Spleen (tissue), 13 donors: ENCODE measurements at places on chromosomes 2 and 18. TPM values are rescaled to one million over a fixed set of nuclear protein-coding genes. Genes with fewer than 3 reads are reported as not detected.

DNA sequence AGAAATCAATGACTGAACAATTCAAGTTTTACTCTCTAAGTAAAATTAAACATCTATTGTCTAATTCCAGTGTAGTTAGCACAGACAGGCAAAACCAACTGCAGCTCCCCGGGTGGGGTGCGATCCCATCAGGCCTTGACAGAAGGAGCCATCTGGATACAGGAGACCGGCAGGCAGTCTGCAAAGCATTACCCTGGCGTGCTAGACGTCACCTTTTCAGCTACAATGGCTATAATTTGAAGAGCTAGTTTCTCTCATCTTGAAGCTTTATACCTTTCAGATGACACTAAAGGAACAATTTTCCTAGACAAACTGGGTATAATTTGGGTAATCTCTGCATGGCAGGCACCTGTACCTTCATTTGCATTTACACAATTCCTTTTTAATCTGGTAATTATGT, 761.5 kb upstream of the SOX11 start:
- H3K27ac ChIP-seq: no peak overlapping the region
- DNase-seq: no peak
- H3K27me3 ChIP-seq: no peaks in the 10 kb centered on the region
- no peak overlapping the region for H3K4me3 ChIP-seq
- H3K4me1 ChIP-seq: no peaks in the 10 kb centered on the region
- no peaks in the 10 kb centered on the region for H3K36me3 ChIP-seq

GRCh38 chr2:41710944-41711343, 336.9 kb upstream of the PKDCC start:
- no peak overlapping the region for H3K27ac ChIP-seq
- H3K27me3 ChIP-seq: no peaks in the 10 kb centered on the region
- peaks cover 10% of the 10 kb centered on the region for H3K4me1 ChIP-seq
- no peaks in the 10 kb centered on the region for H3K36me3 ChIP-seq
- no peak for DNase-seq
- H3K4me3 ChIP-seq: no peak overlapping the region

- no peak for DNase-seq
- H3K27ac ChIP-seq: no peak overlapping the region
- no peaks in the 10 kb centered on the region for H3K36me3 ChIP-seq
Measured at GRCh38 chr18:26040051-26040656, 50.3 kb downstream of the SS18 start.

GRCh38 chr2:74806920-74807319, 27.0 kb upstream of the HK2 start:
- DNase-seq: no peak
- H3K27ac ChIP-seq: no peak overlapping the region
- H3K4me1 ChIP-seq: no peaks in the 10 kb centered on the region
- no peak overlapping the region for H3K4me3 ChIP-seq
- no peaks in the 10 kb centered on the region for H3K27me3 ChIP-seq
- H3K36me3 ChIP-seq: no peaks in the 10 kb centered on the region

DNA sequence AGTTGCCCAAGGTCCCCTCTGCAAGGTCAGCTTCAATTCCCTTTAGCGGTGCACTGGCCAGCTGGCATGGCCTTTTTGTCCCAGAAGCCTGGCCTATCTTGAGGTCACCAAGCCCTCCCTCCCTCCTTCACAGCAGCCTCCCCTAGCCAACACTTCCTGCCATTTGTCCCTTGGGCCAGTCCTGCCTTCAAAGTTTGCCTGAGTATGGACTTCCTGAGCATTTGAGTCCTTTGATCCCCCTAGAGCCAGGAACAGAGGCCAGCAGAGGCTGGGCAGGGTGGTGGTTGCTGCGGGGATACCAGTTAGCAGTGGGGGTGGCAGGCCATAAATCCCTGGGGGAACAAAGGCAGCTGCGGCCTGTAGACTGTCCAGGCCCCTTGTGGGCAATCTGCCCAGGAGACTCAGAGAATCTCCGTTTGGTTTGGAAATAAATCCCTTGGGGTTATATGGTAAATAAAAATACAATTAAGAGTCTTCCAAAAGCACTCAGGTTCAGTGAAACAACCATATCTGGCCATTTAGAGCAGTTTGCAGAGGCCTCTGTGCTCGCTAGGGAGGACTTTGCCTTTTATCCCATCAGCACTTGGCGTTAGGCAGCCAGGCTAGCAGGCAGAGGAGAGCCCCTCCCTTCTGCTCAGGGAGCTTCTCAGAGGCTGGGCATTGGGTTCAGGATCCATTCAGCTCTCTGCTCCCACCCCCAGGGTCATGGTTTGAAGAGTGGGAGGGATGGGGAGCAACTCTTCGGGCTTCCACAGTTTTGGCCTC, 3.1 kb upstream of the HES6 start:
- peak overlapping the region; percentile 60 for H3K27ac ChIP-seq
- H3K36me3 ChIP-seq: no peaks in the 10 kb centered on the region
- no peak overlapping the region for H3K4me3 ChIP-seq
- H3K4me1 ChIP-seq: peaks cover 50% of the 10 kb centered on the region

- no peak overlapping the region for H3K27ac ChIP-seq
- no peaks in the 10 kb centered on the region for H3K4me1 ChIP-seq
- peak; percentile 58 for DNase-seq
- H3K36me3 ChIP-seq: no peaks in the 10 kb centered on the region
Measured at GRCh38 chr2:10768063-10768507, 44.5 kb downstream of the PDIA6 start.

- no peaks in the 10 kb centered on the region for H3K27me3 ChIP-seq
- H3K27ac ChIP-seq: no peak overlapping the region
- H3K4me1 ChIP-seq: no peaks in the 10 kb centered on the region
- H3K36me3 ChIP-seq: no peaks in the 10 kb centered on the region
Measured at GRCh38 chr2:149055751-149056150, 17.3 kb downstream of the LYPD6B start.

GRCh38 chr18:50182511-50182910, 12.4 kb downstream of the MYO5B start:
- H3K36me3 ChIP-seq: no peaks in the 10 kb centered on the region
- no peak overlapping the region for H3K27ac ChIP-seq
- H3K27me3 ChIP-seq: no peaks in the 10 kb centered on the region
- H3K4me3 ChIP-seq: no peak overlapping the region
- no peak for DNase-seq

DNA sequence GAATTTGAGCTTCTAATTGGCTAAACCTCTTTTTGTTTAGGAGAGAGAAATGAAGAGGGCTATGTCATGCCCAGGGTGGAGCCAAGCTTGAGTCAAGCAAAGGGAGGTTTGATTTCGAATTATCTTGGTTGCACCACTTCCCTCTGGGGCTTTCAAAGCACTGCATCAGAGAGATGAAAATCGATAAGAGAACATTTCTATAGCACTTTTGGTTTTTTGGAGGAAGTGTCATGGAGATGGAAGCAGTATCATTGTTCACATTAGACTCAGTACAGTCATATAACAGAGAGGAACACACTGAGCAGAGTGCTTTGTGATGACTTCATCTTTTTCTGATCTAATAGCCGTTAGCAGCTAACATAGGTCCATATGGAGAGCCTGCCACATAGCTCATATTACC, 120.3 kb upstream of the UXS1 start:
- H3K27ac ChIP-seq: no peak overlapping the region
- no peaks in the 10 kb centered on the region for H3K27me3 ChIP-seq
- H3K36me3 ChIP-seq: no peaks in the 10 kb centered on the region
- no peak for DNase-seq
- H3K4me3 ChIP-seq: no peak overlapping the region
- H3K4me1 ChIP-seq: no peaks in the 10 kb centered on the region

STK17B gene
- total RNA-seq: 191 TPM

DPP10 gene
- total RNA-seq: not detected

ALPI gene
- total RNA-seq: not detected
